ENCODE measurements at places on chromosomes 3 and 15.

- DNase-seq, result no peak
These were observed 24.9 kb upstream of the ATP11B start for GRCh38 chr3:182768413-182768812.

- no peak for DNase-seq
These were observed 8.4 kb upstream of the HRH1 start for GRCh38 chr3:11145888-11146287.

DNA sequence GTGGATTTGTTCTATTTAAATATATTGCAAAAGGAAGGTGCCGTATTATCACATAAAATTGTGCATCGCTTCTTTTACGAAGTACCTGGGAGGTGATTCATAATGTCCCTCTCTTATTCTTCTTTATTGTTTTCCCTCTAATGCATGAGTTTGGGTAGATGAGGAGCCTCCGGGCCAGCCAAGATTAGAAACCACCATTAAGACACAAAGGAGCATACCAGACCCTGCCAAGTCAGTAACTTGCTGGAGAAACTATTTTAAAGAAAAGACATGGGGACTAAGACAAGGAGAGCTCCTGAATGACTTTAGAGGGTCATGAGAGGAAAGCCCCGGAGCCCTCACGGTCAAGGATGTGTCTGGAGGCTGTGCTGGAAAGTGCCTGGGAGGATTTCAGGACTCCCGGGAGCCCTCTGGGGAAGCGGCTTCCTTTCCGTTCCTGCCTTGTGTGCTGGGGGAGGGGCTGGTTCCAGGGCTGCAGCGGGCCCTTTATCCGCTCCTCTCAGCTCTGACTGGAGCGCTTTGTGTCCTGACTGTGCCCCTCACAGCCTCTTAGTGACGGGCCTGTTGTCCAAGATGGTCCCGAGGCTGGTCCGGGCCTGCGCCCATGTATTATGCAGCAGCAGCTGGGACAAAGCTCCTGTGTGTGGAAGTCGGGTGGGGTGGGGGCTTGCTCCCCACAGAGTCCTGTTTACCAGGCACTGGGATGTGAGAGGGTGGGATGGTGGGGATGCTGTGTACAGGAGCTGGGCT is 35.7 kb downstream of the CORO2B start:
- no peak for DNase-seq

- no peak for DNase-seq
These were observed 719.9 kb downstream of the CADM2 start for GRCh38 chr3:85678713-85679112.

GRCh38 chr3:187765342-187765741 is 20.1 kb upstream of the BCL6 start:
- DNase-seq, result no peak

DNA sequence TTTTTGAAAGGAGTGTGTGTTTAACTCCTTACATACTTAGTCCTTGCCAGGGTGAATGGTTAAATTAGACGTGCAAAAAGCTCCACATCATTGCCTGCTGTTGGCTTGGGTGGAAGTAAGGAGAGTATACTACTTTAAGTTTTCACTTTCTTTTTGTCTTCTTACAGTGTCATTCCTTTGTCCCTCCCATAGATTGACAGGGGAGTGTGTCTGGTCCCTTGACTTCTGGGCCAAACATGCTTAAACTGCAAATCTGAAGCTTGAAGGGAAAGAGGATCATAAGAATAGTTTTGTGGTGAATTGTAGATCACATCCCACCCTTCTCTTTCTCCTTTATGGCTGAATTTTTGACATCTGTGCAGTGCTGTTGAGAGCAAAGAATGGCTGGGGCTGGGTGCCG is 355.8 kb upstream of the C2CD4B start:
- DNase-seq, result no peak

DNA sequence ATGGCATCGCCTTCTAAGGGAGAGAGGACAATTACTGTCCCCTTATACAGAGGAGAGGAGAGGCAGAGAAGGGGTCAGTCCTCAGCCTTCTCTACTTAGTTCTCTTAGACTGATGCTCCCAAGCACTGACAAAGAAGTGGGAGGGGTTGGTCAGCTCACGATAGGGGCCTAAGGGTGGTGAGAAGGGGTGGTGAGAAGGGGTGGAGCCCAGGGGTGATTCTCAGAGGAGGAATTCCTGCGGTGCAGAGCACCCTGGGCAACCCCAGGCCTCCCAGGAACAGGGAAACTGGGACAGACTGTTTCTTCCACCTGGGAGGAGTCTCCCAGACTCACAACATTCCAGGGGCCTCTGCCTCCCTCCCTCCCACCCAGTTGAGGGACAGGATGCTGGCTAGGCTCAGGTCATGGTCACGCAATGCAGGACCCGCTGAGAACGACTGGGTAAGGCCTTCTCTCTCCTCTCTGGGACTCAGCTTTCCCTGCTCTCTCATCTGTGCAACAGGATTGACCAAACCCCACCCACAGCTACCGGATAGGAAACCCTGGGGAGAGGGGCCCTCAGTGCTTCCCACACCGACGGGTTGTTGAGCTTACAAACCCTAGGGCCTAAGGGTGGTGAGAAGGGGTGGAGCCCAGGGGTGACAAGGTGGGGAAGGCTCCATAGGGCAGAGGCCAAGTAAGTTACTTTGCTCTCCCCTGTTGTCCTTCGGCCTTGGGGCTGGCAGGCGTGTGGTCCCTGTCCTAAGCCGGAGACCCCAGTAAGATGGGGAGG is 1.5 kb downstream of the TPRA1 start:
- no peak for DNase-seq

- no peak for DNase-seq
These were observed 160.4 kb upstream of the SLC2A2 start for GRCh38 chr3:171186817-171187500.

GRCh38 chr15:75038231-75038630 is 14.8 kb downstream of the PPCDC start:
- no peak for DNase-seq

All from activated CD8-positive, alpha-beta memory T cell treated with anti-CD3 and anti-CD28 coated beads for 1 hour (primary cell).